ENCODE measurements at places on chromosomes 2 and 18. TPM values are rescaled to one million over a fixed set of nuclear protein-coding genes. Genes with fewer than 3 reads are reported as not detected.

SNORC gene
- 0.45 TPM for total RNA-seq

LPIN1 gene
- 28.7 TPM for total RNA-seq

TCF7L1 gene
- total RNA-seq: 12.1 TPM

APCDD1 gene
- total RNA-seq: 11.4 TPM

TNFAIP6 gene
- total RNA-seq: 1.1 TPM

DNA sequence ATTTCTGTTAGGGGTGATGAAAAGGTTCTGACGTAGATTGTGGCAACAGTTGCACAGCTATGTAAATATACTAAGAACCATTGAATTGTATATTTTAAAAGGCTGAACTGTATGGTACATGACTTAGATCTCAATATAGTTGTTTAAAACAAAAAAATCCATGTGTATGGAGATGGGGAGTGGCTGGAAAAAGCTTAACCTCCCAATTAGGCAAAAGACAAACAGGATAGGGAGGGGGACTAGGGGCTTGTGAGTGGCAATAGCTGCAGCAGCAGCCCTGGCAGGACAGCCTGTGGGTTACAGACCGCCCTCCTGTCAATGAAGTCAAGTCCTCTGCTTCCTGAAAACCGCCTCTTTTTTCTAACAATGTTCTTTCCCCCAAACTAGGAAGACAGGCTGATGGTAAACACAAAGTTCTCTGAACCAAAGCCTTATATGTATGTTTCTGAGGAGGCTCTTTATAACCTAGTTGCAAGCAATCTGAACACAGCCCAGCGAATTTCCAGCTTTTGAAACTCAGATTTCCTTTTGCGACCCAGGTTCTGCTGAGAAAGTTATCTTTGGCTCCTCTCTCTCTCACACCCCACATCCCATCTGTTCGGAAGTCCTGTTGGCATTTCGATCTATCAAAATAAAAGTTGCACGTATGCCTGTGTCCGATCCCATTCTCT lies 10.3 kb downstream of the ATP8B1 start:
- H3K4me1 ChIP-seq: peaks cover 38% of the 10 kb centered on the region
- no peaks in the 10 kb centered on the region for H3K36me3 ChIP-seq
- no peak for DNase-seq

DNA sequence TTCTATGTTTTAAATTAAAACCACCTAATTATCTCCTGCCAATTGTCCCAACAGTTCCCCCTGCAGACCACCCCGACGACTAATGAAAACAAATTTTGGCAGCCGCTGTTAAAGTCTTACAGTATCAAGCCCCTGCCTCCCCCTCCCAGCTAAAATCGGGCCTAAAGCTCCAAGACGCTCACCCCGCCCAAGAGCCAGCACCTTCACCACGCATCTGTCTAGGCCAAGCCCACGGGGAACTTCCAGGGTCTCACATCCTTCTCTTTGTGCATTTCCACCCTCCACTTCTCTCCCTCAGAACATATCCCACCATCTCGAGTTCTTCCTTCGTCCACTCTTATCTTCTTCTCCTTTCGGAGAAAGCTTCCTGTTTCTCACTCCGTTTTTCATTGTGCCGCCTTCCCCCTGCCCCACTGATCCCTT lies 445 bp downstream of the PRPF40A start:
- H3K27me3 ChIP-seq: no peaks in the 10 kb centered on the region
- no peaks in the 10 kb centered on the region for H3K36me3 ChIP-seq
- DNase-seq: peak; percentile 39
- H3K27ac ChIP-seq: peak overlapping the region; percentile 98
- peaks cover 16% of the 10 kb centered on the region for H3K4me1 ChIP-seq
- peak overlapping the region; percentile 68 for H3K4me3 ChIP-seq

DNA sequence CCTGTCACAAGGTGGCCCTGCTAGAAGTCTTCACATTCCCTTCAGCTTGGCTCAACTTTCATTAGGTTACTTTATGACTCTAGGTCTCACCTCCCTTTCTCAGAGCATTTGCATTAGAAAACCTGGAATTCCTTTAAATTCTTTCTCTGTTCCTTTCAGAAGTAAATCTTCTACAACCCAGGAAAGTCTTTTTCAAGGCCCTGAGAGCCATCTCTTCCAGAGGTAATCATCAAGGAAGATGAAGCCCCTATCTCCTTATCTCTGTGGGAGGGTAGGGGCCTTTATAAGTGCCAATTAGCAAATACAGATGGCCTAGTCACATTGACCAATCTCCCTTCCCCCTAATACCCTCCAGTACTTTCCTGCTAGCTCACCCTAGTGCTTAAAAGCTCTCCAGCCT lies 848.0 kb upstream of the FAM98A start:
- H3K4me3 ChIP-seq: no peak overlapping the region
- no peak for DNase-seq
- no peaks in the 10 kb centered on the region for H3K36me3 ChIP-seq
- H3K27me3 ChIP-seq: no peaks in the 10 kb centered on the region

GRCh38 chr18:10565835-10566234 lies 40.0 kb downstream of the NAPG start:
- H3K4me3 ChIP-seq: no peak overlapping the region
- DNase-seq: no peak
- no peak overlapping the region for H3K27ac ChIP-seq
- H3K36me3 ChIP-seq: no peaks in the 10 kb centered on the region
- H3K4me1 ChIP-seq: peaks cover 6% of the 10 kb centered on the region
- H3K27me3 ChIP-seq: no peaks in the 10 kb centered on the region

DNA sequence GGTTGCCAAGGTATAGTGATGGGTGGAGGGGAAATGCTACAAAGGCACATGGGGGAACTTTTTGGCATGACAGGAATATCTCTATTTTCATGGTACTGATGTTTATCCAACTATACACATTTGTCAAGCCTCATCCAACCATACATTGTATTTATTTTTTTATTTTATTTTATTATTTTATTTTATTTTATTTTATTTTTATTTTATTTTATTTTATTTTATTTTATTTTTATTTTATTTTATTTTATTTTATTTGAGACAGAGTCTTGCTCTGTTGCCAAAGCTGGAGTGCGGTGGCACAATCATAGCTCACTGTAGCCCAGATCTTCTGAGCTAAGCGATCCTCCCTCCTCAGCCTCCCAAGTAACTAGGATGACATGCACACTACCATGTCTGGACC lies 219.1 kb downstream of the ZRANB3 start:
- H3K27ac ChIP-seq: no peak overlapping the region
- H3K4me1 ChIP-seq: no peaks in the 10 kb centered on the region
- no peaks in the 10 kb centered on the region for H3K36me3 ChIP-seq
- no peaks in the 10 kb centered on the region for H3K27me3 ChIP-seq
- H3K4me3 ChIP-seq: no peak overlapping the region
- no peak for DNase-seq

GRCh38 chr2:211479536-211480150 lies 923.2 kb downstream of the CPS1 start:
- H3K27me3 ChIP-seq: no peaks in the 10 kb centered on the region
- H3K4me1 ChIP-seq: no peaks in the 10 kb centered on the region
- DNase-seq: no peak
- H3K27ac ChIP-seq: no peak overlapping the region
- no peak overlapping the region for H3K4me3 ChIP-seq

DNA sequence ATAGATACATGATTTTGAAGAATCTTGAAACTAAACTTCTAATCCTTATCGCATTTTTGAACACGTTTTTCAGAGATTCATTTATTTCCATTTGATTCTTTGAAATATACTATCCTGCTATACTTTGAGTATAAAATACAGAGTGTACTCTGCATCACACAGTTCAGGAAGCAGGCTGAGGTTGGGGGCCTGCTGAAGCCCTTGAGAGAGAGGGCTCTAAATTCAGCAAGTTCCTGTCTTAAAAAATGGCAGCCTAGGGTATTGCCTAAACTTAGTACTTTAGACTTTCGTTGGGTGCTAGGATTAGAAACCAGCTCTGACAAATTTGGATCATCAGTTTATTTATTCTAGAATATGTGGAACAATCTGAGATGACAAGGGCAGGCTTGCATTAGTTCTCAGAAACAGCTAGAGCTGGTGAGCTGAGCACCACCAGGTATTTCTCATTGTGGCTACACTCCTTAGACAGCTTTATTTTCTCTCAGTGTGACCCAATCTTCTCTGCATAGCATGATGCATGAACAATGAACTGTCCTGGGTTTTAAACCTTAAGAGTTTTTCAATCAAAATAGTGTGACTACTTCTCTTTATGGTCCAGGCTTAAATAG lies 49.1 kb downstream of the TFPI start:
- no peak overlapping the region for H3K4me3 ChIP-seq
- H3K27me3 ChIP-seq: no peaks in the 10 kb centered on the region
- H3K27ac ChIP-seq: no peak overlapping the region
- no peak for DNase-seq
- no peaks in the 10 kb centered on the region for H3K4me1 ChIP-seq

- H3K27ac ChIP-seq: no peak overlapping the region
- no peaks in the 10 kb centered on the region for H3K36me3 ChIP-seq
- H3K4me3 ChIP-seq: no peak overlapping the region
Measured at GRCh38 chr2:112821682-112822081, 14.9 kb downstream of the IL1B start.

- no peaks in the 10 kb centered on the region for H3K36me3 ChIP-seq
- peaks cover 14% of the 10 kb centered on the region for H3K4me1 ChIP-seq
- DNase-seq: no peak
- no peaks in the 10 kb centered on the region for H3K27me3 ChIP-seq
Measured at GRCh38 chr18:79684283-79684631, 4.7 kb downstream of the CTDP1 start.

- no peak overlapping the region for H3K27ac ChIP-seq
- H3K27me3 ChIP-seq: no peaks in the 10 kb centered on the region
- H3K4me1 ChIP-seq: no peaks in the 10 kb centered on the region
- H3K4me3 ChIP-seq: no peak overlapping the region
- DNase-seq: no peak
- no peaks in the 10 kb centered on the region for H3K36me3 ChIP-seq
Measured at GRCh38 chr2:134564549-134564948, 154.3 kb downstream of the TMEM163 start.

DNA sequence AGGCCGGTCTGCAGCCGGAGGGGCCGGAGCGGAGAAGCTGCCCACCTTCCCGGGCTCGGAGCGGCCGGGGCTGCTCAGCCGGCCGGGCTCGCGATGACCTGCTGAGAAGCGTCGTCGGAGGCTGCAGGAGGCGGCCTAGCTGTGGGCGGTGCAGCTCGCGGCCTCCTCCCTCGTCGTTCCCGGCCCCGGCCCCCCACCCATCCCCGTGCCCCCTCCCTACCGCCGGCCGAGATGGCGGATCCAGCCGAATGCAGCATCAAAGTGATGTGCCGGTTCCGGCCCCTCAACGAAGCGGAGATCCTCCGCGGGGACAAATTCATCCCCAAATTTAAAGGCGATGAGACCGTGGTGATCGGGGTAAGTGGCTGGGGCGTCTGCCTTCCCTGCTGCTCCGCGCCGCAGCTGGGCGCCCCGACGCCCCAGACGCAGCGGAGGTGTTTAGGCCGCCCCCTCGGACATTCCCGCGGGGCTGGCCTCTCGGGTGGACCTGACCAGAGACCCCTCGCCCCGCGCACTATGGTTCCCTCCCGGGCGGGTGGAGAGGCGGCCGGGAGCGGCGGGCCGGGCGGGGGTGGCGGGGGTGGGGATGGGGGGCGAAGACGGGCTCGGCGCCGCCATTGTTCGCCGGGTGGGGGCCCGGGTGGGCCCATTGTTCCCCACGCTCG lies 492 bp downstream of the KIF5C start:
- H3K36me3 ChIP-seq: no peaks in the 10 kb centered on the region
- peak overlapping the region; percentile 41 for H3K4me3 ChIP-seq
- H3K4me1 ChIP-seq: peaks cover 19% of the 10 kb centered on the region
- no peak for DNase-seq
- no peak overlapping the region for H3K27ac ChIP-seq

DNA sequence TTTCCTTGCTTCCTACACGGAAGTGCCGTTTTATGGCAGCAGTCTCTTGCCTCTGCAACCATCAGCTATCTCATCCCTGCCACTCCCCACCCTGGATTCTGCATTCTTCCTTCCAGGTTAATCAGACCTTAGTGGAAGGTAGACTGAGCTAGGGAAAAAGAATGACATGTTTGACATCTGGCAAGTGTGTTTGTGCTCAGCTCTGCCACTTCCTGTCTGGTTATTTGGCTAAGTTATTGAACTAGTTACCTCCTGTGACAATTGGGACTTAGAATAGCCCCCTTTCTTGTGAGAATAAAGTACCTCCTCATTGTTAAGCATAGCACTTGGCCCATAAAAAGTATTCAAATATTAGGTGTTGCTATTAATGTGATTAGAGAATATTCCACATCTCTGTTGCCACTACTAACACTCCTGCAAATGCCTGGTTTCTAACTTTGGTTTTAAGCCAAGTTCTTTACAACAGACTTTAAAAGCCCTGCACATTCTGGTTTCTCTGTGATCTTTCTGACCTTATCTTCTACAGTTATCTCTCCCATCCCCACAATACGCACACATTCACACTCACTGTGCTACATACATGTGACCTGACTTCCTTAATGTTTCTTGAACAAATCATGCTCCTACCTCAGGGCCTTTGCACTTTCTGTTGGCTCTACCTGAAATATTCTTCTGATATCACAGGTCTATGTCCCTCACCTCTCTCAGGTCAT lies 10.8 kb upstream of the MAPRE2 start:
- H3K27ac ChIP-seq: no peak overlapping the region
- H3K36me3 ChIP-seq: no peaks in the 10 kb centered on the region
- DNase-seq: no peak
- H3K27me3 ChIP-seq: no peaks in the 10 kb centered on the region
- H3K4me3 ChIP-seq: no peak overlapping the region

GRCh38 chr2:104213758-104214157 lies 640.2 kb upstream of the POU3F3 start:
- no peaks in the 10 kb centered on the region for H3K27me3 ChIP-seq
- H3K36me3 ChIP-seq: no peaks in the 10 kb centered on the region
- no peak overlapping the region for H3K27ac ChIP-seq
- no peak overlapping the region for H3K4me3 ChIP-seq
- no peak for DNase-seq
- H3K4me1 ChIP-seq: no peaks in the 10 kb centered on the region

GRCh38 chr2:55865096-55865835 lies 58.3 kb downstream of the EFEMP1 start:
- peak overlapping the region; percentile 18 for H3K27ac ChIP-seq
- H3K4me1 ChIP-seq: peaks cover 17% of the 10 kb centered on the region
- H3K27me3 ChIP-seq: no peaks in the 10 kb centered on the region
- H3K4me3 ChIP-seq: no peak overlapping the region

- H3K27ac ChIP-seq: no peak overlapping the region
- H3K27me3 ChIP-seq: no peaks in the 10 kb centered on the region
- H3K4me3 ChIP-seq: no peak overlapping the region
- no peak for DNase-seq
Measured at GRCh38 chr2:61689568-61689967, 151.4 kb upstream of the XPO1 start.

GRCh38 chr2:55862246-55862645 lies 61.3 kb downstream of the EFEMP1 start:
- peak overlapping the region; percentile 83 for H3K27ac ChIP-seq
- H3K36me3 ChIP-seq: no peaks in the 10 kb centered on the region
- DNase-seq: peak; percentile 55
- no peak overlapping the region for H3K4me3 ChIP-seq

All from thyroid gland (tissue), 4 donors.